Eye (tissue), 1 donor: ENCODE measurements at places on chromosomes 7 and 10.

GRCh38 chr10:6667679-6668270 lies 87.7 kb upstream of the PRKCQ start:
- DNase-seq = peak; percentile 81

- DNase-seq = peak; percentile 40
Observed at GRCh38 chr10:101774589-101775272, 1.2 kb downstream of the FGF8 start.

DNA sequence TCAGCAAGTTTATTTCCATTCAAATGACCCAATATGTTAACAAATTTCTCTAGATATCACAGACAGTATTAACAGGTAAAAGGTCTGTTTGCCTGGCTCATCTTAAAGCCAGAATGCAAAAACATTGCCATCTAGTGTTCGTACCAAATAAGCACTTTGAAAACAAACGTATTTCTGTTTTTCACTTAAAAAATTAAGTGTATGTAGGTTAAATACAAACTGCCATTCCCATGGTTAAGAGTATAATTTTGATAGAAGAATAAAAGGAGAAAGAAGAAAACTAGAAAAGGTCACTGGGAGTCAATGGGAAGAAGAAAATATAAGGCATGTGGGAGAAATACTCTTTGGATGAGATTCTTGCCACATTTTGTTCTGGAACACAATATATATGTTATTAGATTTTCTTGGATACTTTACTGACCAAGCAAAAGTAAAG lies 51.0 kb downstream of the ORC5 start:
- peak; percentile 60 for DNase-seq

GRCh38 chr7:151448261-151449252 lies 8.6 kb upstream of the CRYGN start:
- peak; percentile 89 for DNase-seq

GRCh38 chr10:70669015-70669414 lies 3.3 kb upstream of the ADAMTS14 start:
- DNase-seq = no peak

DNA sequence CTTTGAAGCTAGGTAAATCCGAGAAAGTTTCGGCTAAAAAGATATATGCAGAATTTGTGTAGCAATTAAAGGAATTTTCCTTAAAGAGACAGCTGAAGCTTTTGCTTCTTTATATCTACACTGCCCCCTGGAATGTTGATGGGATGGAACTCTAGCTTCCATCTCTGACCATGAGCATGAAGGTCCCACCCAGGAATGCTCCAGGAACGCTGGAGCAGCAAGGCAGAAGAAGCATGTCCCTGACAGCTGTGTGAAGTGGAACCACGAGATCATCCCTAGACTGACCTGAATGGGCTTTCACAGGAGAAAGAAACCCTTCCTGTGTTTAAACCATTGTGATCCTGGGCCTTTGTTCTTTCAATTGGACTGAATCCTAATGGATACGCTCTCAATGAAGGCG lies 99.7 kb upstream of the NOBOX start:
- no peak for DNase-seq

DNA sequence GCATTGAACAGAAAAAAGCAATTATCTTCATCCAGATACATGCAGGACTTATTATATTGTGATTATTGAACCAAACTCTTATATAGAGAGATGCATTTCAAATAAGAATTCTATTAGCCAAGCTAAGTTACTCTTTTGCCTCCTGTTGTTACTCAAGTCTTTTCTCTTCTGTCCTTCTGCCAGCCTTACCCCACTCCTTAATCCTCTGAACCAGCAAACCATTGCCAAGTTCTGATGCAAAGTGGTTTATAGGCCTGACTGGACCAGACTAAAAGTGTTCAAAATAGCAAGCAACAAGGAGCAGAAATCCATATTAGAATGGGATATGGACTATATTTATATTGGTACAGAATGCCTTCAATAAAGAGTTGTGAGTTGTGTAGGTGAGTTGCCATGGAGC lies 2.2 kb upstream of the SLC26A4 start:
- DNase-seq = no peak

DNA sequence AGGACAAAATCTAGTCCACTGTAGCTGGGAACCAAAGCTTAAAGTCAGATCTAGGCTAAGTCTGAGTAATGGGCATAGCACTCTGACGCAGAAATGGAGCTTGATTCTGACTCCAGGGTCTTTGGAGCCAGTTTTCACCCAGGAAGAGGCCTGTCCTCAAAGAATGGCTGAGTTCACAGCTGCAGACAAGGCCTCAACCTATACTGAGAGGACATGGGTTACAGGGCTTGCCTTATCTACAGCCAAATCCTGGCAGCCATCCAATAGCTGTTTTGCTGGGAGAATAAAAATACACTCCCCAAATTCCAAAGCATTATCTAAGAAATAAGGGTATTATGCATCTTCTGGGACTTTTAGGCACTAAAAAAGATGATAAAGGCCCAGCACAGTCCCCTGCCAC lies 154.8 kb downstream of the RAPGEF5 start:
- no peak for DNase-seq

GRCh38 chr7:66281678-66282590 lies 76.8 kb downstream of the TPST1 start:
- peak; percentile 33 for DNase-seq

DNA sequence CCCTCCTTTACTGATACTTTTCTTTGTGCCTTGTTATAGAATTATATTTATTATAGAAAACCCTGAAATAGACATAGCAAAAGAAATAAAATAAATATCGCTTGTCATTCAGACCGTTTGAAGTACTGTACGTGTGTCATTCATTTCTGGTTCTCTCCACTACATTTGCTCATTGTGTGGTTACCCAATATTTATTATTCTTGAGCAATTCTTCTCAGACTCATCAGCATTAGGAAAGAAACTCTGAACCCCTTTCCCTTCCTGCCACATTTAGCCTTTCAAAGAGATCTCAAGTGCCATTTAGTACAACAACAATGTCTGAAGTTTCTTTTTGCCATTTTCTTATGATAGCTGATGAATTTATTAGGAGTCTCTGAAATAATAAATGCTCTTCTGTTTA lies 154.1 kb downstream of the KIAA1217 start:
- no peak for DNase-seq

GRCh38 chr10:132788831-132789219 lies 2.9 kb upstream of the NKX6-2 start:
- DNase-seq = peak; percentile 45

- DNase-seq = no peak
Observed at GRCh38 chr10:36195364-36195763, 553.3 kb upstream of the FZD8 start.

GRCh38 chr7:150610233-150610632 lies 22.0 kb downstream of the GIMAP6 start:
- no peak for DNase-seq

DNA sequence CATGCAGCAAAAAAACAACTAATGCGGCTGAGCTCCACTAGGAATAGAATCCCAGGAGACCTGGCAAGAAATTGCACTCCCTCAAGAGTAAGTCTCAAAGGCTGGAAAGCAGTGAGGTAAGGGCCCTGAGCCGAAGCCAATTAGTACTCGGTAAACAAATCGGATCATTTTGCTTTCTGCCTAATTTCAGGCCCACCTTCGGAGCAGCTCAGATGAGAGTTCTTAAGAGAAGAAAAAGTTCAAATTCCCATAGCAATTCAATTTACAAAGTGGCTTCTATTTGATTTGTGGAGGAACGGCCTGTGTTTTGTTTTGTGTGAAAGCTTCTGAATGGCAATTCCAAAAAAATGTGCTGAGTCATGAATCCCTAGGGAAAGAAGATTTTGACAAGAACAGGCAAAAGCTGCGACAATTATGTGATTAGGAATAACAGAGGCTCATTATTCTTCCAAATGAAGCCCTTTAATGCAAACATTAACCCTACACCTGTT lies 60.9 kb downstream of the SLC16A9 start:
- peak; percentile 38 for DNase-seq

GRCh38 chr10:97399843-97400545 lies 1.1 kb downstream of the RRP12 start:
- DNase-seq = peak; percentile 32

- peak; percentile 77 for DNase-seq
Observed at GRCh38 chr10:104076743-104077160, 8.9 kb downstream of the COL17A1 start.

DNA sequence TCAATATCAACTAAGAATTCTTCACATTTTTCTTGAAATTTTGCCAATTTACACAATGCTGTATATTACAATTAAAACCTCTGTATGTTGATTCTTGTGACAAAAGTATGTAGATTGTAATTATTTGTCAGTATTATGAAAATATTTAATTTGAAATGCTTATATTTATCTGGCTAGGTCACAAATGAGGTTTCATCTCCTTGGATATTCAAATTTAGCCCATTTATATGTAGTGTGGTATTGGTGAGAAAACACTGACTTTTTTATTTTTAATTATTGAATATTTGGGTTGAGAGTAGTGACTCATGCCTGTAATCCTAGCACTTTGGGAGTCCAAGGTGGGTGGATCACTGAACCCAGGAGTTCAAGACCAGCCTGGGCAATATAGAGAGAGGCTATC lies 2.9 kb upstream of the RARRES2 start:
- DNase-seq = no peak

DNA sequence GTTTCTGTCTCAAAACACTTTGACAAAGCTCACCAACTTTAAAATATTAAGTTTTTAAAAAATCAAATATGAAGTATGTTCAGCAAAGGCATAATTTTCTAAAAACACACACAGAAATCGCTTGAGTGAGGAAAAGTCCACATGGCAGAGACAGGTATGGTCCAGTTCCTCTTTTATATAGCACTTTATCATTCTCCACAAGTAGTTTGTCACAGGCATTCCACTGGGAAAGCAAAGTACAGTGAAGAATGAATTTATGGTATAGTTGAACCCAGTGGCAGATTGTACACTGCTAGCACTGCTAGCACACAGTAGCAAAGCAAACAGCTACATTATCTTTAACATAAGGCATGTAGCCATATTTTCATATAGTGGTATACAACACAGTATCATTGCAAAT lies 102.3 kb downstream of the HECTD2 start:
- no peak for DNase-seq

GRCh38 chr10:101611096-101611905 lies 23.2 kb downstream of the DPCD start:
- no peak for DNase-seq

GRCh38 chr7:151115121-151115835 lies 29.0 kb downstream of the AGAP3 start:
- peak; percentile 60 for DNase-seq

DNA sequence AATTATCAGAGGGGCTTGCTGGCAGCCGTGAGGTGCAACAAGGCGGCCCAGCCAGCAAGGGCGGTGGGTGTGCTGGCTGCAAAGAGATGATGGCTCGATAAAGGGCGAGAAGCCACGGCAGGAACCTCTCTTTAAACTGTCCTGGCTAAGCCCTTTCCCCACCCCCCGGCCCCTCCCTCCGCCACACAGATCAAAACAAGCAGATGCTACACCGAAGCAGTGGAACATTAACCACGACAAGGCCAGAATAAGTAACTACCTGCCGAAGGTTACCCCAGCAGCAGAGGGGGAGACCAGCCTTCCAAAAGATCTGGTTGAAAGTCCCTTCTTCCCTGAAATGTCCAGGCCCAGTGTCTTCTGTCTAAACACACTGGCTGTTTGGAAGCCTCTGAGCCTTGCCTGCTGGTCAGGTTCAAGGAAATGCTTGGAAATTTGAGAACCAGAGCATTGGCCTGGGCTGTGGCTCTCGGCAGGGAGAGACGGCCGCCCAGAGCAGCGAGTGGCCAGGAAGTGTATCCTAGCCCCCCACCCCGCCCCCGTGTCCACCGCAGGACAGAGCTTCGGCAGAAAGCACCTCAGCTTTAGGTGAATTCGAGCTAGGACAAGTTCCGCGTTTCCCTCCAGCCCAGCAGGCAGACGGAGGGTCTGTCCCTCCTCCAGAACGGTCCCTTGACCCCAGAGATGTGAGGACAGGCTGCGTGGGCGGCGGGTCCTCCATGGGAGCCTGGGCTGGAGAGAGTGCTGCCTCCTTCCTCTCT lies 2.1 kb downstream of the FAM20C start:
- peak; percentile 45 for DNase-seq

DNA sequence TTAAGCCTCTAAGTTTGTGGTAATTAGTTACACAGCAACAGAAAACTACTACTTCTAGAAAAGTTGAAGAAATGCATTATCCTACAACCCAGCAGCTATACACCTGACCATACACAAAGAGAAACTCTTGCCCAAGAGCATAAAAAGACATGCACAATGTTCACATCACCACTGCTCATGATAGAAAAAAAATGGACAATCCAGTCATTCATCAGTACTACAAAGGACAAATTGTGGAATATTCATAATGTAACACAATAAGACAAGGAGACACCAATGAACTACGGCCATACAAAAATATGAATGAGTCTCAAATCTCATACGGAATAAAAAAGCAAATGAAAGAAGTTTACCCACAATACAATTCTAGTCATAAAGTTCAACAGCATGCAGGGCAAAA lies 87.4 kb downstream of the ZFAND4 start:
- no peak for DNase-seq

GRCh38 chr10:59279476-59279875 lies 82.9 kb downstream of the FAM13C start:
- no peak for DNase-seq

GRCh38 chr10:71074176-71074755 lies 138.1 kb upstream of the UNC5B start:
- DNase-seq = no peak

- no peak for DNase-seq
Observed at GRCh38 chr10:68084469-68084868, 9.4 kb upstream of the HERC4 start.

DNA sequence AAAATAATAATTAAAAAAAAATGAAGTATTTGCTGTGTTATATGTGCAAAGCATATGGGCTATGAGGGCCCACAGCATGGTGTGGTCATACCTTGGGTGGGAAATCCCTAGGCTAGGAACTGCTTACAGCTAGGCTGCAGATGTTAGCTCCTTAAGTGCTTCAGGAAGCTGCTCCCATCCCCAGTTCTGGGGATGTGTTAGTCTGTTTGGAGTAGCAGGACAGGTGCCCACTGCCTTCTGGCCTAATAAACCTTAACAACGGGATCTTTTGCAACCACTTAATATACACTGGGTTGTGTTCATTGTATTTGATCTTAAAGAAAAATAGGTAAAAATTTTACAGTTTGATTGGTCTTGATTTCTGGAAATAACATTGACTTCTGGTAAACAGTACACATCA lies 46.3 kb downstream of the HK1 start:
- no peak for DNase-seq

- DNase-seq = no peak
Observed at GRCh38 chr7:81685270-81685868, 84.5 kb downstream of the HGF start.

- no peak for DNase-seq
Observed at GRCh38 chr7:36261019-36261754, 108.1 kb downstream of the EEPD1 start.
